Right lobe of liver (tissue), 6 donors: ENCODE measurements at places on chromosomes 6 and 20. TPM values are rescaled to one million over a fixed set of nuclear protein-coding genes. Genes with fewer than 3 reads are reported as not detected.

GRCh38 chr6:35178932-35179832, 34.6 kb upstream of the SCUBE3 start:
- no peaks in the 10 kb centered on the region for H3K27me3 ChIP-seq
- H3K27ac ChIP-seq: no peak overlapping the region
- DNase-seq: no peak

- DNase-seq: no peak
- no peak overlapping the region for H3K4me3 ChIP-seq
- H3K27ac ChIP-seq: no peak overlapping the region
- H3K36me3 ChIP-seq: no peaks in the 10 kb centered on the region
- no peaks in the 10 kb centered on the region for H3K4me1 ChIP-seq
- H3K27me3 ChIP-seq: no peaks in the 10 kb centered on the region
Measured at GRCh38 chr6:97029552-97029951, 105.0 kb downstream of the KLHL32 start.

GRCh38 chr6:3541006-3541585, 84.2 kb upstream of the SLC22A23 start:
- no peaks in the 10 kb centered on the region for H3K27me3 ChIP-seq
- H3K36me3 ChIP-seq: no peaks in the 10 kb centered on the region
- H3K4me1 ChIP-seq: no peaks in the 10 kb centered on the region

- H3K4me1 ChIP-seq: no peaks in the 10 kb centered on the region
- no peak for DNase-seq
Measured at GRCh38 chr6:12336121-12336971, 46.2 kb downstream of the EDN1 start.

Gene EZR
- 161 TPM for total RNA-seq

GRCh38 chr20:10111139-10111958, 76.6 kb downstream of the ANKEF1 start:
- H3K27ac ChIP-seq: peak overlapping the region; percentile 62
- DNase-seq: peak; percentile 77
- H3K4me1 ChIP-seq: no peaks in the 10 kb centered on the region
- H3K27me3 ChIP-seq: no peaks in the 10 kb centered on the region
- H3K4me3 ChIP-seq: no peak overlapping the region

Gene CNR1
- 0.14 TPM for total RNA-seq

DNA sequence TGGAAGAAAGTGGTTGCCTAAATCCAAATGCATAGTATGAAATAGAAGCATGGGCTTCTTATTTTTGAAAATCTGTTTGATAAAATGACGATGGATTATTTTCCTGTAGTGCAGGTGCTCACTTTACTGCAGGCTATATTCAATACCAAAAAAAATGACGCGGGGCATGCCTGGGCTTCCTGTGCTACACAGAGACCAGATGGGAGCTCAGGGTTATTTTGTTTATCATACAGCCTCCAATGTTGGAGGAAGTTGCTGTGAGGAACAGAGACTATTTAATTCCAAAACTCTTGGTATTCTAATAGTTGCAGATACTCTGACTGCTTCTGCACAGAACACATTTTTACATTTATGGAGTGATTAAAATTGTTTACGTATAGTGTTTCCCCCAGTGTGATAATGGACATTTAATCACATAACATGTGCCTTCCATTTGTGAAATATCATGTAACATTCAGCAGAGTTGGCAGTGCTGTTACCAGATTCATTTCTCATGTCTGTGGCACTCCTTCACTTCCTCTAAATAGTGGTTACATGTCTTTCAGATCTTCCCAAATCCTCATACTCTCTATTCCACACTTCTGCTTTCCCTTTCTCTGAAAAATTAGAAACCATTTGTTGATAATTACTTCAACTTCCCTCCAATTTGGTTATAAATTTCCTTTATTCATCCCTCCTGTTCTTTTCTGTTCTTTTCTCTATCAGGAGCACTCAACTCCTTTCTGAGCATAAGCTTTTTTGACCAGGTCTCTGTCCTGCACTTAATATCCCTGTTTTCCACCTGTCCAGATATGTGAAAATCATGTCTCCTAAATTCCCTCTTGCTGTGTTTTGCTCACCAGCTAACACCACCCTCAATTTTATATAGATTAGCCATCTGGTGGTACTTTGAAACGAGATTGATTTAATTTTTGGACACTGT, 121.6 kb downstream of the ADGRB3 start:
- H3K4me3 ChIP-seq: no peak overlapping the region
- no peaks in the 10 kb centered on the region for H3K4me1 ChIP-seq
- no peaks in the 10 kb centered on the region for H3K36me3 ChIP-seq
- H3K27me3 ChIP-seq: no peaks in the 10 kb centered on the region

DNA sequence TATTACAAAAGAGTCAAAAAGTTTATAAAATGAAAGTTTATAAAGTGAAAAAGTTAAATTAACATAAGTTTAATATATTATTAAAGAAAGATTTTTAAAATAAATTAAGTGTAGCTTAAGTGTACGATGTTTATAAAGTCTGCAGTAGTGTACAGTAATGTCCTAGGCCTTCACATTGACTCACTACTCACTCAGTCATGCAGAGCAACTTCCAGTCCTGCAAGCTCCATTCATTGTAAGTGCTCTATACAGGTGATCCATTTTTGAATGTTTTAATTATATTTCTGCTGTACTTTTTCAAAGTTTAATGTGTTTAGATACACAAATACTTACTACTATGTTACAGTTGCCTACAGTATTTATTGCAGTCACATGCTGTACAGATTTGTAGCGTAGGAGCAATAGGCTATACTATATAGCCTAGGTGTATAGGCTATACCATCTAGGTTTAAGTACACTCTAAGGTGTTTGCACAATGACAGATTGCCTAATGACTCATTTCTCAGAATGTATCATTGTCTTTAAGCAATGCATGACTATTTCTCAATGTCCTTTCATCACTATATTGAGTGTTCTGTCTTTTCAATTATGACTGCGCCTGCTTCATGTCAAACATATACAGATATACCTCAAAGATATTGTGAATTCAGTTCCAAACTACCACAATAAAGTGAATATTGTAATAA, 1110.3 kb upstream of the MAP3K7 start:
- no peak overlapping the region for H3K4me3 ChIP-seq
- no peak overlapping the region for H3K27ac ChIP-seq
- no peak for DNase-seq
- H3K27me3 ChIP-seq: no peaks in the 10 kb centered on the region

DNA sequence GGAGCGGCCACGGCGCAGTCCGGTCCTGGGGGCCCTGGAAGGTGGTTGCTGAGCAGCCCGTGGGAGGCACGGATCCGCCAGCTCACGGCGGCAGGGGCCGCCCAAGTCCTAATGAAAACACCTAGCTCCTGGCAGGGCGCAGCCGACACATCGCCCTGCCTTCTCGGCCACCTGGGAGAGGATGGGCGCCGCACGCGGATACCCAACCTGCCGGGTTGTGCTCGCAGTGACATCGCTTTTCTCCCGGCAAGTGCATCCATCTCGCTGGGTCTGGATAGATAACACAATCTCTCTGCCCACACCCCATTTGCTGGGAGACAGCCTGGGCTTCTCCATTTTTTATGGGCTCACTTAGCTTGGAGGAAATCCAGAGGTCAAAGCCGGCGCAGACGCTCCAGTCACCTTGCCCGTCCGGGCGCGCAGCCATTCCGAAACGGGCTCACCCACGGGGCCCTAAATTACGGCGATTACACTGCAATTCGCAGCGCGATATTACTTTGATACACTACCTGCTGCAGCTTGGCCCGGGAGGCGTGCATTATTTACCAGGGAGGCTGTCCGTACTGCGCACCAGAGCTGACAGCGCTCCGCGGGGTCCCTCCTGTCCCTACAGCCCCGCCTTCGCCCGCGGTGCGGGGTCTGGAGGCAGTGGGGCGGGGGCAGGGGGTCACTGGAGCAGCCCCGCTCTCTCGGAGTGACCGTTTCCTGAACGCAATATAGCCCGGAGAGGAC, 36.2 kb upstream of the CCDC167 start:
- H3K27ac ChIP-seq: no peak overlapping the region
- no peaks in the 10 kb centered on the region for H3K36me3 ChIP-seq
- H3K27me3 ChIP-seq: no peaks in the 10 kb centered on the region
- no peak overlapping the region for H3K4me3 ChIP-seq
- DNase-seq: no peak
- no peaks in the 10 kb centered on the region for H3K4me1 ChIP-seq

- H3K4me3 ChIP-seq: no peak overlapping the region
- no peaks in the 10 kb centered on the region for H3K4me1 ChIP-seq
- H3K27me3 ChIP-seq: no peaks in the 10 kb centered on the region
- no peaks in the 10 kb centered on the region for H3K36me3 ChIP-seq
- DNase-seq: no peak
Measured at GRCh38 chr6:55820696-55821095, 54.7 kb downstream of the BMP5 start.

DNA sequence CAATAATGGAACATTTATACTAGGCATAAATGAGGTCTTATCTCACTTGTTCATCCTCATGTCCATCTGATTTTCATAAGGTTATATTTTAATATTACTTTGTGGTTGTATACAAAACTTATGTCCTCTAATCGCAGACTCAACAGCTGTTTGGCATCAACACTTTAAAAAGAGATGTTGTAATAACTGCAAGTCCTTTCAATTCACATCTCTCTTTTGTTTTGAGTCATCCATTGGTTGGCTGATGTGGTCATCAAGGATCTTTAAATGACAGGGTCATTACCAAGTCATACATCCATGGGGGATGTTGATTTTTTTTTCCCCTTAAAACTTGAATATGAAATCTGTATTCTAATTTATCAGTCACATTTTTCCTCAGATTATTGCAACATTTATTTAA, 299.4 kb upstream of the NRSN1 start:
- H3K4me3 ChIP-seq: no peak overlapping the region
- no peaks in the 10 kb centered on the region for H3K36me3 ChIP-seq
- H3K27me3 ChIP-seq: no peaks in the 10 kb centered on the region
- no peak for DNase-seq
- no peak overlapping the region for H3K27ac ChIP-seq
- H3K4me1 ChIP-seq: no peaks in the 10 kb centered on the region

DNA sequence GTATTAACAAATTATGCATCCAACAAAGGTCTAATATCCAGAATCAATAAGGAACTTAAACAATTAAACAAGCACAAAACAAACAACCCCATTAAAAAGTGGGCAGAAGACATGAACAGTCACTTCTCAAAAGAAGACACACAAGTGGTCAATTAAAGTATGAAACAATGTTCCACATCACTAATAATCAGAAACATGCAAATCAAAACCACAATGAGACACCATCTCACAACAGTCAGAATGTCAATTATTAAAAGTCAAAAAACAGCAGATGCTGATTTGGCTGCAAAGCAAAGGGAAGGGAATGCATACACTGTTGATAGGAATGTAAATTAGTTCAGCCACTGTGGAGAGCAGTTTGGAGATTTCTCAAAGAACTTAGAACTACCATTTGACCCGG, 129.3 kb downstream of the PFDN4 start:
- H3K27me3 ChIP-seq: no peaks in the 10 kb centered on the region
- no peak for DNase-seq
- no peak overlapping the region for H3K4me3 ChIP-seq
- no peak overlapping the region for H3K27ac ChIP-seq
- H3K4me1 ChIP-seq: no peaks in the 10 kb centered on the region

Gene TNXB
- total RNA-seq: 28.3 TPM
